Ovary (tissue), 10 donors: ENCODE measurements at places on chromosomes 16 and 17. TPM values are rescaled to one million over a fixed set of nuclear protein-coding genes. Genes with fewer than 3 reads are reported as not detected.

GRCh38 chr17:39671651-39672521, 3.6 kb downstream of the PNMT start:
- no peaks in the 10 kb centered on the region for H3K27me3 ChIP-seq
- H3K27ac ChIP-seq, result no peak overlapping the region

DNA sequence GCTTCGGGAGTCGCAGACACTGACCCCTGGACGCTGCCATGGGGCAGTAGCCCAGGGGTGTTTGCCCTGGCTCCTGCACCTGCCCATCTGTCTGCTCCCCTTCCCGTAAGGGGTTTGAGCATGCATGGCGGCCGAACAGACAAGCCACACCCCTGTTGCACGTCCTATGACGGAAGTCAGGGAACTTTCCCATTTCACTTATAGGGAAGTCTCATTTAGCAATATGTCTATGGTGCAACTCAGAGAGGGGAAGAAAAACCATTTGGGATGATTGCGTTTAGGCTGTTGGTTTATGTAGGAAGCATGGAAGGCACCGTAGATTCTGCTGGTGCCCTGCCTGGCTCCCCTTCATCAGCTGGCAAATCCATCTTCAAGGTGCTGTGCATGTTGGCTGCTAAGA, 112.5 kb downstream of the HAPSTR1 start:
- no peak overlapping the region for H3K27ac ChIP-seq
- H3K4me1 ChIP-seq, result no peaks in the 10 kb centered on the region
- no peaks in the 10 kb centered on the region for H3K27me3 ChIP-seq
- no peak for DNase-seq
- no peak overlapping the region for H3K4me3 ChIP-seq

- no peak overlapping the region for H3K27ac ChIP-seq
- H3K36me3 ChIP-seq, result no peaks in the 10 kb centered on the region
- no peak for DNase-seq
- no peaks in the 10 kb centered on the region for H3K4me1 ChIP-seq
- no peak overlapping the region for H3K4me3 ChIP-seq
- H3K27me3 ChIP-seq, result no peaks in the 10 kb centered on the region
Observed at GRCh38 chr16:27822529-27822928, 241.0 kb downstream of the GSG1L start.

DNA sequence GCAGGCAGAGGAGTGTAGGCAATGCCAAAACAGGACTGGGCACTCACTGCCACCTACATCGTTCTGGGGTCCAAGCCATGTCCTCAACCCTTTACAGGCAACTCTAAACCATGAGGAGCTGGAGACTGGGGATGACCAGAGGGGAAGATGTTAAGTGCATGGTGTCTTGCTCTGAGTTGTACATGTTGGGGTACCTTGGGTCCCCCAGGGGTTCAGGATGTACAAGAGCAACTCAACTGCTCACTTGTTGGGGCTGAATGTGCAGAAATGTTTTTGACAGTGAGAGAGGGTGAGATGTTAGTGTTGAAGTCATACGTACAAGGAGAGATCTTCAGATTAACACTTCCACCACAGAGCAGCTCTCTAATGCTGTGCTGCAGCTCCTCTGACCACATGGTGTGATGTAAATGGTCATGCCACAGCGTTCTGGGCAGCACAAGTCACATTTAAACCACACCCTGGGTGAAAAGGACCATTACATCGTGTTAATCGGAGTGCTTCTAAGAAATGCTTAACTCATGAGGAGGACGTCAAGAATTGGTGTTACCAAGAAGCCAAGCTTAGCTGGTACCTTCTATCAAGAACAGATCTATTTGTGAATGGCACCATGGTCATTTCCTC, 2.4 kb downstream of the CCL18 start:
- H3K27ac ChIP-seq, result no peak overlapping the region
- no peaks in the 10 kb centered on the region for H3K36me3 ChIP-seq
- DNase-seq, result no peak
- no peaks in the 10 kb centered on the region for H3K4me1 ChIP-seq

Gene ASPA
- total RNA-seq, result 5.0 TPM
